Activated CD8-positive, alpha-beta memory T cell treated with anti-CD3 and anti-CD28 coated beads, Interleukin-2, amount 10 ng/mL, durations not matched to agents 7 days and 5 days (primary cell): ENCODE measurements at places on chromosomes 1 and 21.

DNA sequence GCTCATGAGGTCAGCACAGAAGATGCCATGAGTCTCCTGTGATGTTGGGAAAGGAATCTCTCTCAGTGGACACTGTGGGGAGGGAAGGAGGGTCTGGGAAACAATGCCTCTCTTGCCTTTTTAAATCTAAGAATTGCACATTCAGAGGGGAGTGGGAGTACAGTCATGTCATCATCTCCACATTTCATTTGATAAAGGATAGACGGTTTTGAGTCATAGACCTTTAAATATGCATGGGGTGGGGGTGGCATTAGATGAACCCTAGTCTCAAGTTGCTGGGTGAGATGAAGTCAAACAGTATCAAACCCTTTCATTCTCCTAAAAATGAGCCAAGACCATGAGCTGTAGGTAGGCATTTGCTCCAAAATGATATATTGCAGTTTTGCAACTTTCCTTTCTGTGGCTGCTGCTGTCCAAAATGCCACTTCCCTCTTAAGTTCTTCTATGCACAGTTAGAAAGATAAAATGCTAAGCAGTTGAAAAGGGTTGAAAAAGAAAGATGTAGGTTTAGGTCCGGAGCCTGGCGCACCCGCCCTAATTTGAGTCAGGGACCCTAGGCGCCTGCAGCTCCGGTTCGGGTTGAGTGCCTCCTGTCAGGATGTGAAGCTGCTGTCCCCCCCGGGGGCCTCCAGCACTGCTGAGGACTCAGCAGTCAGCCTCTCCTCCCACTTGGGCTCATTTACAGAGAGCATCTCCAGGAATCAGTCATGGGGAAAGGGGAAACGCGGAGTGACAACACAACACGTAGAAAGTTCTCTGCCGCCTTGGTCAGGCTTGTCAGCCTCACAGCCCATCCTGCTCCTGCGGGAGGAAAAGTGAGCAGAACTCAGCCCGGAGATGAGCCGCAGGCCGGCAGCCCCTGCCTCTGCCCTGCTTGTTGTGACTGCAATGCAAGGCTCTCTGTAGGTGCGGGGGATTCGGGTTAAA is 479.3 kb upstream of the RUNX1 start:
- peak; percentile 65 for DNase-seq

GRCh38 chr1:222654849-222655248 is 37.0 kb downstream of the MIA3 start:
- peak; percentile 88 for DNase-seq

DNA sequence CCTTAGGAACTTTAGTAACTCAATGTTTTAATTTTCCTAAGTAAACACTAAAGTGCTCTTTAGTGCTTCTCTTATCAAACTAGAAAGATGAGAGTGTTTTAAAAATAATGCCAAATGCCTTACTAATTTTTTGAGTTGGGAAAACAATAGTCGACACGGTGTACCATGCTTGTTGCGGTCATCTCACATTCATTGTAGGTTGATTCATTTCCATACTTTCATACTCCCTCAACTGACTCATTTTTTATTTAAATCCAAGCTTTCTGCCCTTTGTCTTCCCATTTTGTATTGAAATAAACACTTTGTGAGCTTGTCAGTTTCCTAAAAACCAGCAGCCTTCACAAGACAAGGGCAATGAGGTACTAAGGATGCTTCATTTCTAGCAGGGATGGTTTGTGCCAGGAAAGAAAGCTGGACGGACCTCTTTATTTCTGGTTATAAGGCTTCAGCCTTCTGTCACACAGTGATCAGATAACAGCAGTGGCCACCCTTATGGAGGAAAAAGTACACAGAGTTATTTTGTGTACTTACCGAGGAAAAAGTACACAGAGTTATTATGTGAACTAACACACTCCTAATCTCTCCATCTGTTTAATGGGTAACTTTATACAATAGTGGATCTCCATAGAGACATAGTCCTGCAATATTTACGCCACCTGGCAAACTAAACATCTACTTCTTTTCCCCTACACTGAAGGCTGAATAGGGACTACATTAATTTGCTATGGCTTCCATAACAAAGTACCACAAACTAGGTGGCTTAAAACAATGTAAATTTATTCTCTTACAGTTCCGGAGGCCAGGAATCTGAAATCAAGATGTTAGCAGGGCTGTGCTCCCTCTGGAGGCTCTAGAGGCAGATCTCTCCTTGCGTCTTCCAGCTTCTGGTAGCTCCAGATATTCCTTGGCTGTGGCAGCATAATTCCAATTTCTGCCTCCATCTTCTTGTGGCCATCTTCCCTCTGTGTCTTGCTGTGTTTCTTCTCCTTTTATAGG is 13.0 kb upstream of the CCDC190 start:
- no peak for DNase-seq

GRCh38 chr1:239947801-239948200 is 143.9 kb upstream of the FMN2 start:
- DNase-seq = no peak

- no peak for DNase-seq
These were observed 35.7 kb downstream of the C1orf216 start for GRCh38 chr1:35683012-35683411.

DNA sequence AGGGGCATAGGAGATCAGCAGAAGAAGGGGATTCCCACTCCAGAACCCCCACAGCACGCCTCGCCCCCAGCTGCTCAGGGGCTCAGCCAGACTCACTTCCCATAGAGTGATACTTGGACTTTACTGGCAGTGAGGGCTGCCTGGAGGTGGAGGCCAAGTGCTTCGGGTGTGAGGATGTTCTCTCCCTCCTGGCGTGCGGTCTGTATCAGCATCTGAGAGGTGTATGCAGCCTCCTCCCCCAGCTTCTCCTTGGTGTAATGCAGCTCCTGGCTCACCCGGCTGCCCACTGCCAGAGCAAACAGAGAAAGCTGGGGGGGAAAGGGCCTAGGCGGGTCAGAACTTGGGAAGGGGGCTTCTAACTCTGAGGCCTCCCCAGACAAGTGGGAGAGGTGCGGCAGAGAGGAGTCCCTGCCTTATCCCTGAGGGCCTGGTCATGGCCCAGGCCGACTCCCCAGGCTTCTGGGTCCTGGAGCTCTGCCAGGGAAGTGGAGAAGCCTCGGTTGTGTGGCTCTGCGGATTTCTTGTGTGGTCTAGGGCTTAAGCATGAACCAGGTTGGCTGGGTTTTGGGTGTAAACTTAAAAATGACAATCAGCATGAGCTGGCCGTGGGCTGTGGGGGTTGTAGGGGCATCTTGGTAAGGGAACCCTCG is 10.9 kb downstream of the PTCH2 start:
- DNase-seq = no peak

GRCh38 chr1:2530513-2531361 is 674 bp upstream of the HES5 start:
- DNase-seq = no peak

- DNase-seq = no peak
These were observed 23.7 kb downstream of the WARS2 start for GRCh38 chr1:119116725-119117124.

DNA sequence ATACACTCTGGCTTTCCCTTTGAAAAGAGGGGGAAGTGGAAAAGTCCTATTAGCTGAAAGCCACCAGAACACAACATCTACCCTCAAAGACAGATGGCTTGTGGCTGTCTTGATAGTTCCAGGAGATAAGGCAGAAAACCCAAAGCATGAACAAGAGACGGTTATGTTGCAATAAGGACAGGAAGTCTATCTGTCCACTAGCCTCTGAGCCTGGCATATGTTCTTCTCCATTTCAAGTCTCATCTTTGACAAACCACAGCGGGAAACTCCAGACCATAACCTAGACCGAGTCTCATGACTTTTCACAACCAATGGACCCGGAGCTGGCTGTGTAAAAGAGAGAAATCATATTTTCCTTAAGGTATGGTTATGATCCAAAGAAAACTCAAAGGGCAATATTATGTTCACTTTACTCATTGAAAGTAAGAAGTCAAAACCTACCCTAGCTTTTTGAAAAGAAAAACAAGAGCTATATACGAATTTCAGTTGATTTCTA is 33.8 kb downstream of the DUSP10 start:
- peak; percentile 84 for DNase-seq

DNA sequence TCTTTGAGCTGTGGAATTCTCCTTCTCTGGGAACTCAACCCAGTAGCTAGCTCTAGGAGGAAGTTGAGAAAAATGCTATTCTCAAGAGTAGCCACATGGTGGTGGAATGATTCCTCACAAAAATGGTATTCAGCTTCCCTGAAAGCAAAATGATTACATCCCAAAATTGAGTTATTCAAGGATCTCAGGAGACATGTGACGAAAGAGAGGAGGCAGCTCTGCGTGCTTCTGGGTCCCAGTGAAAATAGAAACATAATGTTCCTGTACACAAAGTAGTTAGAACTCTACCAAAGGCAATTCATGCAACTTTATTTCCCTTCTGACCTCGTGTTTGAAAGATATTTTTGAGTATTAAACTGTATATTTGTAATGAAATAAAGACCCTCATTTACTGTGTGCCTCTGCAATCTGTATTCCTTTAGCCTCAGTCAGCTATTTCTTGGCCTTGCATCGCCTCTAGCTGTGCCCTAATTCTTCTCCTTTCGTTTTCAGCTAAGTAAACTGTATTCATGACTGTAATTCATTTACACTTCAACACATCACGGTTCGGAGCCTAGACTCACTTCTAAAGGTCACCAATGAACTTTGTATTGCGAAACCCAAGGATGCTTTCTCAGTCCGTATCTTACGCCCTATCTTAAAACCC is 167.3 kb downstream of the FASLG start:
- no peak for DNase-seq

DNA sequence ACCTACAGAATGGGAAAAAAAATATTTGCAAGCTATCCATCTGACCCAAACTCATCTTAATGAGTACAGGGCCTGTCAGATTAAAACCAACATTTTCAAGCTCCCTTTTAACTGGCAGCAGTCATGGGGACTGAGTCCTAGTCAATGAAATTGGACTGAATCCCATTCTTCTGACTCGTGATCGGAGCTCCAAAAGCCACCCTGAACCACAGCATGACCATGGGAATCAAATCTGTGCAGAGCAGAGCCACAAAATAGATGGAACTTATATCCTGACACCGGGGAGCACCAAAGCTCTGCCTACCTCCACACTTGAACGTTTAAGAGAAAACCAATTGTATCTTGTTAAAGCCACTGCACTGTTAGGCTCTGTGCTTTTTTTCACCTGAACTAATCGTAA is 5.0 kb upstream of the RWDD3 start:
- DNase-seq = no peak
